ENCODE measurements at places on chromosomes 16 and 17. TPM values are rescaled to one million over a fixed set of nuclear protein-coding genes. Genes with fewer than 3 reads are reported as not detected.

- DNase-seq = no peak
These were observed 351.7 kb downstream of the FOXL1 start for GRCh38 chr16:86930001-86930400.

GRCh38 chr16:14140923-14141322 lies 69.8 kb downstream of the MRTFB start:
- no peak for DNase-seq

- DNase-seq = peak; percentile 67
These were observed 70.9 kb downstream of the CNGB1 start for GRCh38 chr16:57899771-57900661.

The TPSG1 gene
- polyA plus RNA-seq = not detected

Data from naive thymus-derived CD4-positive, alpha-beta T cell (primary cell).